Activated naive CD8-positive, alpha-beta T cell treated with anti-CD3 and anti-CD28 coated beads for 36 hours (primary cell): ENCODE measurements at places on chromosomes 7 and 10.

DNA sequence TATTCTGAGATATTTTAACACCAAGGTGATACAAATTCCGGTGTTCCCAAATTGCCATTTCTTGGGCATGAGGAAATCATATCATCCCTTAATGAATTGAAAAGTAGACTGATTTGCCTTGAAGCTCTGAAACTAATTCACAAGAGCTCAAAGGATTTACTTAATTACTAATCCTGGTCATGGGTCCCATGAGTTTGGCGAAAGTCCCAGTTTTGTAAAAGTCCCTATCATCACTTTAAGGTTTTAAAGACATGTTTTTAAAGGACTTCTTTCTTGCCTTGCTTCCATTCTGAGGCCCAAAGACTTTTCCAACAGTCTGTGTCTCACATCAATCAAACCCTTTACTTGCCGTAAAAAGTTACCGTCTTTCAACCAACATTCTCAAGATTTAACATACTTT lies 377.9 kb downstream of the DNAJB9 start:
- no peaks in the 10 kb centered on the region for H3K4me1 ChIP-seq
- H3K36me3 ChIP-seq, result no peaks in the 10 kb centered on the region
- no peak for DNase-seq

GRCh38 chr10:60430017-60430416 lies 40.3 kb upstream of the ANK3 start:
- no peaks in the 10 kb centered on the region for H3K4me1 ChIP-seq
- peaks cover 3% of the 10 kb centered on the region for H3K27me3 ChIP-seq
- H3K27ac ChIP-seq, result no peak overlapping the region
- no peaks in the 10 kb centered on the region for H3K36me3 ChIP-seq
- DNase-seq, result no peak
- no peak overlapping the region for H3K4me3 ChIP-seq

GRCh38 chr7:46035166-46035565 lies 114.1 kb upstream of the IGFBP3 start:
- no peak overlapping the region for H3K4me3 ChIP-seq
- H3K4me1 ChIP-seq, result no peaks in the 10 kb centered on the region
- DNase-seq, result no peak
- no peaks in the 10 kb centered on the region for H3K27me3 ChIP-seq
- H3K36me3 ChIP-seq, result no peaks in the 10 kb centered on the region

GRCh38 chr7:149422162-149422913 lies 38.5 kb downstream of the ZNF777 start:
- peak; percentile 88 for DNase-seq
- no peaks in the 10 kb centered on the region for H3K36me3 ChIP-seq
- peaks cover 5% of the 10 kb centered on the region for H3K4me1 ChIP-seq
- H3K27ac ChIP-seq, result peak overlapping the region; percentile 65
- H3K27me3 ChIP-seq, result peaks cover 4% of the 10 kb centered on the region

DNA sequence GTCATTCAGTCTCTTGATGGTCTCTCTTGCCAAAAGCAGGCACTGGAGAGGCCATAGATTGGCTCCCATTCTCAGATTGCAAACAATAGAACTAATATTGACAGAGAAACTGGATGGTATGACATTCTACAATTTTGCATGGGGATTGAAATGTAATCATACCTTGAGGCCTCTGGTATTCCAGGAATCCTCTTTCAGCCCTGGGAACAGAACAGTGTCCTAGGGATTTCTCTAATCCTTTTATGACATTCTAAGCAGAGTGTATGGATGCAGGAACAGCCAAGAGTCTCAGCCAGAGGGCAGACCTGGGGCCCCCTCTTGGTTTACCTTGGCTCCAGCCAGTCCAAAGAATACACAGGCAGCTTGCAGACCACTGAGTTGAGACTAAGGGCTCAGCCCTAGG lies 206.4 kb downstream of the KCNMA1 start:
- no peak overlapping the region for H3K27ac ChIP-seq
- DNase-seq, result no peak
- H3K36me3 ChIP-seq, result no peaks in the 10 kb centered on the region
- H3K4me1 ChIP-seq, result no peaks in the 10 kb centered on the region
- no peak overlapping the region for H3K4me3 ChIP-seq

GRCh38 chr7:54166419-54166818 lies 375.8 kb upstream of the VSTM2A start:
- no peak overlapping the region for H3K27ac ChIP-seq
- no peaks in the 10 kb centered on the region for H3K4me1 ChIP-seq
- no peak for DNase-seq
- H3K4me3 ChIP-seq, result no peak overlapping the region
- H3K27me3 ChIP-seq, result no peaks in the 10 kb centered on the region
- H3K36me3 ChIP-seq, result no peaks in the 10 kb centered on the region

- H3K4me1 ChIP-seq, result no peaks in the 10 kb centered on the region
- H3K4me3 ChIP-seq, result no peak overlapping the region
- peaks cover 3% of the 10 kb centered on the region for H3K27me3 ChIP-seq
- H3K27ac ChIP-seq, result no peak overlapping the region
- no peak for DNase-seq
- H3K36me3 ChIP-seq, result no peaks in the 10 kb centered on the region
These were observed 182.9 kb downstream of the BMPER start for GRCh38 chr7:34087892-34088891.

DNA sequence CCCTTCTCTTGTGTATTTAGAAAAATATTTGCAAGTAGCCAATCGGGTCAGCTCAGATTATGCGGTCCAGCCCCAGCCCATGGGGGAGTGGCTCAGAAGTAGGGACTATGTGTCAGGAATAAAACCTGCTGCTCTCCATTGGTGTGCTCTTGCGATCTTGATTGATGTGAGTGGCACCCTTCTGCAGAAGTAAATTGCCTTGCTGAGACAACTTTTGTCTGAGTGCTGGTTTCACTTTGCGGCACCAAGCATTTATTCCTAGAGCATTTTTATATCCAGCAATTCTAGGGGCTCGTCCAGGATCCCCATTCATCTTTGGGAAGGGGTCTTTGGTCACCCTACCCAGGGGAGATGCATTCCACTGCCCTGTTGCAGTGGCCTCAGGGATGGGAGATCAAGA lies 26.1 kb upstream of the FAM221A start:
- no peak overlapping the region for H3K27ac ChIP-seq
- H3K4me3 ChIP-seq, result no peak overlapping the region
- H3K36me3 ChIP-seq, result peaks cover 11% of the 10 kb centered on the region
- H3K27me3 ChIP-seq, result no peaks in the 10 kb centered on the region

- no peaks in the 10 kb centered on the region for H3K4me1 ChIP-seq
- no peaks in the 10 kb centered on the region for H3K27me3 ChIP-seq
- no peaks in the 10 kb centered on the region for H3K36me3 ChIP-seq
- H3K4me3 ChIP-seq, result no peak overlapping the region
- no peak overlapping the region for H3K27ac ChIP-seq
These were observed 18.2 kb upstream of the CALD1 start for GRCh38 chr7:134761266-134761665.

DNA sequence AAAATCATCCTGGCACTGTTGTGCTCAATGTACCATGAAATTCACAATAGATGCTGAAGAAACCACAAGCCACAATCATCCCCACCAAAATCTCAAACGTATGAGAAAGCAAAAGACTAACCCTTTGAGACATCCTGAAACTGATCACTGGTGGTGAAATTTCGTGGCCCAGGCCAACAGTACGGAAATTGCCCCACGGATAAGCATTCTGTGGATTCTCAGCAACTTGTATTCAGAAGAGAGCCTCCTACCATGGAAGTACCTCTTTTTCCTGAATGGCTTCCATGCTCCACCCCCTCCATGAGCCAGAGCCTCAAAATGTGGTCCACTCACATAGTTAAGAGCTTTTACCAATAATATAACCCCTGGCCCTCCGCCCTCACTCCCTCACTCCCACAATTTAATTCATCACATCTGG lies 163.9 kb upstream of the AUTS2 start:
- DNase-seq, result no peak
- peaks cover 22% of the 10 kb centered on the region for H3K27me3 ChIP-seq
- no peak overlapping the region for H3K27ac ChIP-seq
- H3K36me3 ChIP-seq, result peaks cover 2% of the 10 kb centered on the region

GRCh38 chr7:107712896-107713295 lies 31.0 kb upstream of the CBLL1 start:
- no peak overlapping the region for H3K4me3 ChIP-seq
- no peaks in the 10 kb centered on the region for H3K36me3 ChIP-seq
- no peak for DNase-seq
- no peak overlapping the region for H3K27ac ChIP-seq
- H3K4me1 ChIP-seq, result no peaks in the 10 kb centered on the region
- H3K27me3 ChIP-seq, result no peaks in the 10 kb centered on the region

- H3K36me3 ChIP-seq, result no peaks in the 10 kb centered on the region
- DNase-seq, result no peak
These were observed 290.9 kb upstream of the SP8 start for GRCh38 chr7:21077602-21078001.

DNA sequence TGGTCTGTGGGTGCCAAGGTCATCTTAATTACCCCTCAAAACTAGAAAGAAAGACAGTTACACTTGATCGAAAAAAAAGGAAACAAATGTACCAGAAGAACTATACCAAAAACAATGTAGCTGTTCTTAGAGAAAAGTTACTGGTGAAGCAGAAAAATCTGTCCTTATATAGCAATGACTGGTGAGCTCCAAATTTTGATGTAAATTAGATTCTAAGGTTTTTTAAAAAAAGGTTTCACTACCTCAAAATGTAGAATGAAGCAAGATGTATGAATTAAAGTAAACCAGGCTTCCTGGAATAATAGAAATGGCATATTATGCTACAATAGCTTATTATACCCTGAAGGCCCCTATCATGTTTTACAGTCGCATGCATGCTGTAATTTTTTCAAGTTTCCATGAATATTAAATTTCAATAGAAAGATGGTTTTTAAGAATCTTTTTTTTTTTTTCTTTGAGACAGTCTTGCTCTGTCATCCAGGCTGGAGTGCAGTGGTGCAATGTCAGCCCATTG lies 28.4 kb upstream of the FKBP9 start:
- no peaks in the 10 kb centered on the region for H3K4me1 ChIP-seq
- no peak for DNase-seq
- no peaks in the 10 kb centered on the region for H3K27me3 ChIP-seq

DNA sequence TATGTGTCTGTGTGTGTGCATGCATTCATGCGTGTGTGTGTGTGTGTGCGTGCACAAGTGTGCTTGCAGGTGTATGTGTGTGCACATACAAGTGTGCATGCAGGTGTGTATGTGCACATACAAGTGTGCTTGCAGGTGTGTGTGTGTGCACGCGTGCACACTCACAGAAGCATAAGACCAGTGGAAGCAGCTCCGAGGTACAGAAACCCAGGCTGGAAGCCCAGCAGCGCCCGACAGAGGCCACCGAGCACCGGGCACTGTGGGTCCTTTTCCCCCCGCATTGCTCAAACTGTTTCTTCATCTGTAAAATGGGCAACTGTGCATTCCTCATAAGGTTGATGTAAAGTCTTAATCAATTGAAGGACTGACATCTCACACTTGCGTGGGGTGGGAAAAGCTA lies 243.3 kb upstream of the TCERG1L start:
- H3K27ac ChIP-seq, result no peak overlapping the region
- no peak overlapping the region for H3K4me3 ChIP-seq
- H3K27me3 ChIP-seq, result peaks cover 8% of the 10 kb centered on the region
- no peak for DNase-seq
- no peaks in the 10 kb centered on the region for H3K4me1 ChIP-seq

GRCh38 chr7:4837803-4838625 lies 23.8 kb downstream of the PAPOLB start:
- no peak overlapping the region for H3K4me3 ChIP-seq
- no peaks in the 10 kb centered on the region for H3K36me3 ChIP-seq
- no peaks in the 10 kb centered on the region for H3K27me3 ChIP-seq
- H3K27ac ChIP-seq, result no peak overlapping the region
- DNase-seq, result no peak

GRCh38 chr7:140358412-140359051 lies 39.8 kb downstream of the SLC37A3 start:
- H3K27me3 ChIP-seq, result no peaks in the 10 kb centered on the region
- no peak for DNase-seq
- peak overlapping the region; percentile 93 for H3K27ac ChIP-seq
- H3K36me3 ChIP-seq, result peaks cover 27% of the 10 kb centered on the region
- H3K4me1 ChIP-seq, result peaks cover 23% of the 10 kb centered on the region

DNA sequence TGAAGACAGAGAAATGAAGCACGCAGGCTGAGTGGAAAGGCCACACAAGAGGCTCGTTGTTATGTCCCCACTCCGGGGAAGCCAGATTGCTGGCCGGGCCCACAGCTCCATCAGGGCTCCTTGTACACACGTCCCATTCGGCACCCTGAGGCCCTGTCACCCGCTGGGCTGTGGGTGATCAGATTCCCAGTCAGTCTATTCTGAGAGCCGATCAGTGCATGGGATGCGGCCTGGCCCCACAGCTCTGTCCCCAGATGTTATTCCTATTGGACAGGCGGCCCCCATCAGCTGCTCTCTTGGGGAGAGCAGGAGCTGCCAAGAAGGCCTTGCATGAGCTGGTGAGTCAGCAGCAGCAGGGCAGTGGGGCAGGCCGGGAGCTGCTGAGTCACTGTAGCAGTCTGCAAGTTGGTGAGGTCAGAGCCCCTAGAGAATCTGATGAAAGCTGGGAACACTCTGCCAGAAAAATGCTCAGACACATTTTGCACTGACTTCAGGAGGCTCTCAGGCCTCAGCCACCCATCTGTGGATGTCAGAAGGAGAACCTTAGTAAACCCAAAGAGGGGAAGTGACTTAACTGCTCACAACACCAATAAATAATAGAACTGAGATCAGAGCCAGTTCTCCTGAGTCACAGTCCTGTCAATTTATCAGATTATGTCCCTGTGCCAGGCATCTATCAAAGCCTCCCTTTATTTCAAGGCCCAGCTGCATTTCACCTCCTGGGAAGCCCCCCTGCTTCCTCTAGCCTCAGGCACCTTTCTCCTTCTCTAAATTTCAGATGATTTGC lies 9.4 kb upstream of the PSAP start:
- peak; percentile 14 for DNase-seq
- H3K27me3 ChIP-seq, result no peaks in the 10 kb centered on the region
- H3K4me3 ChIP-seq, result no peak overlapping the region
- H3K4me1 ChIP-seq, result peaks cover 9% of the 10 kb centered on the region
- H3K36me3 ChIP-seq, result no peaks in the 10 kb centered on the region

GRCh38 chr7:117793521-117793920 lies 79.7 kb downstream of the CTTNBP2 start:
- no peak for DNase-seq
- no peaks in the 10 kb centered on the region for H3K4me1 ChIP-seq
- H3K36me3 ChIP-seq, result no peaks in the 10 kb centered on the region

GRCh38 chr7:131652934-131653333 lies 96.5 kb upstream of the PODXL start:
- H3K4me1 ChIP-seq, result no peaks in the 10 kb centered on the region
- no peak overlapping the region for H3K27ac ChIP-seq
- H3K4me3 ChIP-seq, result no peak overlapping the region
- no peak for DNase-seq

DNA sequence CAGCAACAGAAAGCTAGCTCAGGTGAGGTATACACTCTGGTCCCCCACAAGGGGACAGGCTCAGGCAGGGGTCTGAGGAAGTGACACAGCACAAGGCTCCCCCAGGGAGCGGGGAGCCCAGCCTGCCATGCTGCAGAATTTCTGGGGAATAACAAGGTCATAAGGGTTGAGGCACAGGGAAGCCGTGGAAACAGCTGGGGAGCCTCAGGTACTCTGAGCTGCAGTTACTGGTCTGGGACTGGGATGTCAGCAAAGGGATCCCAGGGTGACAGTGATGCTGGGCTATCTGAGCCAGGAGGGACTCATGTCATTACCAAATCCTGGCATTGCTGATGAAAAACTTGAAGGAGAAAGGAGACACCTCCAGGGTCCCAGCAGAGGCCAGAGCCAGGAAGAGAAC lies 64.4 kb upstream of the NANOS1 start:
- no peak overlapping the region for H3K27ac ChIP-seq
- H3K27me3 ChIP-seq, result no peaks in the 10 kb centered on the region
- no peak overlapping the region for H3K4me3 ChIP-seq

- H3K4me1 ChIP-seq, result no peaks in the 10 kb centered on the region
- H3K27me3 ChIP-seq, result no peaks in the 10 kb centered on the region
- no peaks in the 10 kb centered on the region for H3K36me3 ChIP-seq
- H3K27ac ChIP-seq, result no peak overlapping the region
- DNase-seq, result no peak
These were observed 46.8 kb upstream of the SLC29A3 start for GRCh38 chr10:71272056-71272771.
